Iris pigment epithelial cell (primary cell): ENCODE measurements at places on chromosomes 2 and 18.

- DNase-seq: no peak
Measured at GRCh38 chr18:3468833-3469232, 18.9 kb downstream of the TGIF1 start.

- DNase-seq: no peak
Measured at GRCh38 chr2:106869512-106870275, 16.3 kb downstream of the ST6GAL2 start.

DNA sequence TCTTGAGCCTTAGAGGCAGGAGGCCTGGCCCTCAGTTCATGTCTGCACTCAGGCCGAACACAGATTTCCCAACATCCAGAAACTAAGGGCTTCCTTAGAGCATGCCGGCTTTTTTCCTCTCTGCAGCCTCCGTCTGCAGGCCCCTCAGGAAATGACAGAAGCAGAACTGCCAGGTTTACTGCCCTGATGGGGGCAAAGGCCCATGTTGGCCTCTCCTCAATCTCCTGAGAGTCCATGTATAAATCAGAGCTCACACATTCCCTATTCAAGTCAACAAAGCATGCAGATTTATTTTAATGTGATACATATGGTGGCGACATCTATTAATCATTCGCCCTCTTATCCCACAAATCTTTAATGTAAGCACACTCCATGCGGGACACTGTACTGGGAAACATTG lies 475.6 kb upstream of the HS6ST1 start:
- no peak for DNase-seq

DNA sequence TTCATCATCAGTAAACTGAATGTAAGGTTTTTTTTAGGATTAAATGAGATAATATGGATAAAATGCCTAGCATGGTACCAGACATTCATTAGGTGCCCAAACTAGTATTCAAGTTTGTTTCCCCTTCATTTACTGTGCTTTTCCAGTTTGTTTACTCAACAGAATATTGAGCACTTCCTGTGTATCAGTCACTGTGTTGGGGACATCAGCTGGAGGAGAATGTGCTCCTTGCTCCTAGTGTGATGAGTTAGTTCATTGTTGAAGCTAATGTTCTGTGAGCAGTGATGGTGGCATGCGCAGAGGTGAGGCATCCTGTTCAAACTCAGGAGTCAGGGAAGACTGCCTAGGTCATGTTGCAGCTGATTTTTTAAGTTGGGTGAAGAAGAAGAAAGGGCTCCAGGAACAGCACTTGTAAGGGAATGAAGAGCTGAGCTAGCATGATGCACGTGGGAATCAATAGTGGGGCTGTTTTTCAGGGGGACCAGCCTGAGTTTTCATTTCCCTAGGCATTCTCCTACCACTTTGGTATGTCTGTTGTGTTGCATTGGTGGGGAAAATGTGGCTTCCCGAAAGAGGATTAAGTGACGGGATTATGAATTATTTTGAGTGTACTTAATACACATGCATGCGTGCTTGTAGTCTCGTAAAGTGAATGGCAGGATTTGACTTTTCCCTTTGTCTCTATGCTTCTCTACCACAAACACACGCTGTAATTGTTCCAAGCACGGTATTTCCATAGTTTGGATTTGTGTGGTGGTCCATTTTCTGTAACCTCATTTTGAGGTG lies 23.7 kb downstream of the TTLL4 start:
- no peak for DNase-seq

- DNase-seq: no peak
Measured at GRCh38 chr2:169361706-169362117, 622 bp downstream of the LRP2 start.

GRCh38 chr2:158795195-158795924 lies at the start of gene DAPL1:
DAPL1 (plus strand) TSS chr2:158795317; CDS start chr2:158795373, 56 bp downstream.
- DNase-seq: no peak

DNA sequence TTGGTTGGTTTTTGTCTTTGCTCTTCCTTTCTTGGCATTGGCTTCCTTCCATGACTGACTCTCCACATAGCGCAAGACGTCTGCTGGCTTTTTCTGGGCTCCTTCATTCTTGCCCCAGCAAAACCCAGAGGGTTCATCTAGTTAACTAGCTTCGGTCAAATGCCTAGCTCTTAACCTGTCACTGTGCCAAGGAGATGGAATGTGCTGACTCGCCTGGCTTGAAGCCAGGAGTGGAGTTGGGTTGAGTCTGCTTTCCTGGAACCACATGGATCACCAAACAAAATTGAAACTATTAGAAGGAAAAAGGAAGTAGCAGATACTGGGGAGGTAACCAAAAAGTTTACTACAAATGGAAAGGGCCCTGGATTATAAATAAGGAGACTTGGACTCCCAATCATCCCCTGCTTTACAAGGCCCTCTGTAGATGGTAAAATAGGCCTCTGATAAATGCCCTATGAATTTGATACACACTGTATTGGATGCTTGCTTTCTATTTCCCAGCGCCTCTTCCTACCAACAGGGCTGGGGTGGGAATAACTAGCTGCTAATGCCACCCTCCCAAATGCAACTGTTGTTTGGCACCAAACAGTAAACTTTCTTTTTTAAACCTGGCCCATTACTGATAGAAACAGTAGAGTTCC lies 11.3 kb downstream of the MALT1 start:
- peak; percentile 88 for DNase-seq

- DNase-seq: no peak
Measured at GRCh38 chr2:8977758-8978157, 25.7 kb downstream of the MBOAT2 start.
